Fibroblast of lung (primary cell): ENCODE measurements at places on chromosomes 7 and 10. TPM values are rescaled to one million over a fixed set of nuclear protein-coding genes. Genes with fewer than 3 reads are reported as not detected.

DNA sequence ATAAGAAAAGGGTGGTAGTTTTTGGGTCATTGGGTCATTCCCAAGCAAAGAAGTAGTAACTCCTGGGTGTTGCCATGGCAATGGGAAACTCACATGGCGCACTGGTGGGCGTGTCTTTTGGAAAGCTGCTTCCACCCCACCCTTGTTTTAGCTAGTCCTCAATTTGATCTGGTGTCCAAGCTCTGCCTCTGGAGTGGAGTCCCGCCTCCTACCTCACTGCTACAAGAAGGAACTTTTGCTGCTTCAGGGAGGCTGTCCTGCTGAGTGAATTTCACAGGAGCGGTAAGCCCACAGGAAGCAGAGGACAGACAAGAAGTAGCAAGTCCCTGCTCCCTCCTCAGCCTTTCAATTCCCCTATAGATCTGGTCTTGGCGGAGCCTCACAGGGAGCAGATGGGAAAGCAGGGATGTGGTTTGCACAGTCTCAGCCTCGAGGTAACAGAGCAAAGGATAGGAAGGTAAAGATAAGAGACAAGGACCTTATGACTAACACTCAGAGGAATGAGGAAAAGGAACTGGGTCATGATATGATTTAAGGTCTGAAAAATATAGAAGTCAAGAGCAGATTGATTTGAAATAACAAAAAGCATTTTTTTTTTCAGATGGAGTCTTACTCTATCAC is 700.3 kb downstream of the TNS3 start:
- no peak for DNase-seq

Gene CD36
- 7.5 and 102 TPM in 2 replicates for polyA plus RNA-seq

GRCh38 chr7:23918856-23919255 is 208.8 kb downstream of the STK31 start:
- peak; percentile 8 for DNase-seq

Gene PPP1R3C
- 25.0 and 67.8 TPM in 2 replicates for polyA plus RNA-seq
